PC-9 (cell line): ENCODE measurements at places on chromosomes 4 and X. TPM values are rescaled to one million over a fixed set of nuclear protein-coding genes. Genes with fewer than 3 reads are reported as not detected.

- H3K4me3 ChIP-seq = no peak overlapping the region
- no peaks in the 10 kb centered on the region for H3K27me3 ChIP-seq
- H3K36me3 ChIP-seq = no peaks in the 10 kb centered on the region
- no peak for DNase-seq
- H3K4me1 ChIP-seq = no peaks in the 10 kb centered on the region
- no peak overlapping the region for H3K27ac ChIP-seq
Observed at GRCh38 chrX:34288782-34289181, 156.7 kb upstream of the FAM47A start.

DNA sequence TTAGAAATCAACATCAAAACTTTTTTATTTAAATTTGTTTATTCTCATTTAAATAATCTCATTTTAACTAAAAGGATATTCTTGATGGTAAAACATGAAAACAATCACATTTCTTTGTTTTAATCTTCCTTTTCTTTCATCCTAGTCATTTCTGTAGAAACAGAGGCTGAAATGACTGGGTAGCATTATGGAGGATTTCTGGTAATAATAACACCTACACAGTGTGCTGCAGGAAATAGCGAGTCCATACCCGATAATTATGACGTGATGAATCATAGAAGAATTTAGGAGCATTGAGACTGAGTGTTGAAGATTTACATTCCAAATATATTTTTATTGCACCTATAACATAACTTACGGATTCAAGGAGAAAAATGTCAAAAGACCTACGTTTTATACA, 31.4 kb upstream of the BBS12 start:
- no peak for DNase-seq
- H3K36me3 ChIP-seq = no peaks in the 10 kb centered on the region
- H3K4me1 ChIP-seq = no peaks in the 10 kb centered on the region
- H3K4me3 ChIP-seq = no peak overlapping the region

ITIH6 gene
- total RNA-seq = not detected in 2 replicates

DNA sequence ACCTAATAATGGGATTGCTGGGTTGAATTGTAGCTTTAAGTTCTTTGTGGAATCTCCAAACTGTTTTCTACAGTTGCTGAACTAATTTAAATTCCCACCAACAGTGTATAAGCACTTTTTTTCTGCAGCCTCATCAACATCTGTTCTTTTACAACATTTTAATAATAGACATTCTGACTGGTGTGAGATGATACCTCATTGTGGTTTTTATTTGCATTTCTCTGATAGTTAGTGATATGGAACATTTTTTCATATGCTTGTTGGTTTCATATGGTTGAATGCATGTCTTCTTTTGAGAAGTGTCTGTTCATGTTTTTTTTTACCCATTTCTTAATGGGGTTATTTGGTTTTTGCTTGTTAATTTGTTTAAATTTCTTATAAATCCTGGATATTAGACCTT, 1718.9 kb downstream of the C4orf33 start:
- H3K27ac ChIP-seq = no peak overlapping the region
- no peaks in the 10 kb centered on the region for H3K36me3 ChIP-seq
- H3K4me3 ChIP-seq = no peak overlapping the region
- no peak for DNase-seq
- no peaks in the 10 kb centered on the region for H3K4me1 ChIP-seq

ODAPH gene
- 0.24 TPM in 1 of 2 replicates, not detected in the other for total RNA-seq

- H3K27ac ChIP-seq = no peak overlapping the region
- no peaks in the 10 kb centered on the region for H3K4me1 ChIP-seq
- no peak for DNase-seq
- no peak overlapping the region for H3K4me3 ChIP-seq
Observed at GRCh38 chr4:108829966-108830492, 67.2 kb upstream of the ETNPPL start.

DNA sequence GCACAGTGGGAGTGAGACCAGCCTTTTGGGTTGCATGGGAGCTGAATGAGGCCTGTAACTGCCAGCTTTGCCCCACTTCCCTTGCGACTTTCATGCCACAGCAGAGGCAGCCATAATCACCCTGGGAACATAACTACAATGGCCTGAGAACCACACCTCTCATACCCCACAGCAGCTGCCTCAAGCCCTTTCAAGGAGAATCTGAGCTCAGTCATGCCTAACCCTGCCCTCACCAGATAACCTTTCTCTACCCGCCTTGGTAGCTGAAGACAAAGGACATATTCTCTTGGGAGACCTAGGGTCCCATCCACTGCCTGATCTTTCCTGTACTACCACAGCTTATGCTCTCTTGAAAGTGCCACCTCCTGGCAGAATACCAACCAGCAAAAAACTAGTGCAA, 599.9 kb upstream of the IGFBP7 start:
- H3K4me3 ChIP-seq = no peak overlapping the region
- H3K27me3 ChIP-seq = no peaks in the 10 kb centered on the region
- no peak for DNase-seq
- H3K27ac ChIP-seq = no peak overlapping the region
- no peaks in the 10 kb centered on the region for H3K4me1 ChIP-seq

DNA sequence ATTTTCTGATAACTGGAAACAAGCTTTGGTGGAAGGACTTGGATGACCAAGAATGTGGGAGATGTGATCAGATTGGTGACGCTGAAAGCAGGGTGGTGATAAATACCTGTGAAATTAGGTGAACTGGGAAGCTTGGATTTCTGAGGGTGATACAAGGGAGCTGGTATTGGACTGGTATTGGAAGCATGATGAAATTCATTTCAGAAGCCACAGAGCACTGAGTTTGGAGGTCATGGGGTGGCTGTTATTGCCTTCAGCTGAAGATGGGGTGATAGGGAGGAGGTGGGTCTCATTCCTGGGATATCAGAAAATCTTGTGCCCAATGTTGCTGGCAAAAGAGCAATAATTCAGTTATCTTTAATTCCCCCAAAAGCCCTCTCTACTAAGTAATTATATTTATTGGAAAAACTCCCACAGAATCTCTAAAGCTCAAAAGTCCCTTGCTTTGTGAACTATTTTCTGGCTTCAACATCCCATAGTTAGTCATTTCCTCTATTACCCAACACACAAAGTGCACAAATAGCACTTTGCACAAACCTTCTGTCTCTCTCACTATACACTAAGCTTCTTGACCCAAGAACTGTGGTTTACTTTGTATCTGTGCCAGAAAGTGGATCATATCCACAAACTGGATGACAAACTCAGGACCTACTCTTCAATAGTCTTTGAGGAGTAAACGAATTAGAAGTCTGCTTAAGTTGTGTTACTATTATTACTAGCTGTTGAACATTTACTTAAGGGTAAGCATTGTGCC, 23.1 kb upstream of the CAMK2D start:
- H3K27me3 ChIP-seq = no peaks in the 10 kb centered on the region
- no peaks in the 10 kb centered on the region; the same call in 1 of the 2 replicates for H3K4me1 ChIP-seq
- H3K27ac ChIP-seq = no peak overlapping the region

DNA sequence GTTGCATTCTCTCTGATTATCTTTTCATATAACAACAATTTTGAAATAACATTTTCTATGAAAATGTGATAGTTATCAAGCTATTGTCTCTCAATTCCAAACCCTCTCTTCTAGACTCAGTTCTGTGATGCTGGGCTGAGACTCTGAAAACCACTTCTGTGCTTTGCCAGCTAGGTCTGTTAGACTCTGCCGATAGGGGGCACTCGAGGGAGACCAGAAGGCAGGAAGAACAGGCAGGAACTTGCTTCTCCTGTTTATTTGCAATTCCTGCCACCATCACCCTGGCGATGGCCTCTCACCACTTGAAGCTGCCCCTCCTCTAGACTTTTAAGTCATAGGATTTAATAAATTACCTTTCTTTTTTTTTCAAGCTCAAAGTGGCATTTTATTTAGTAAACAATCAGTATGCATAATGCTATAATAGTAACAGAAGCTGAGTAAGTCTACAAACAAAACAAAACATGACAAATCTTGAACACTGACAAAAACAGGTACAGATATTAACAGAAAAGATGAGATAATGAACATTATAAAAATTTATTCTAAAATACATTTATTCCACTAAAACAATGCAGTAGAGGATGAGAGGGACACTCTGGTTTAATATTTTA, 49.7 kb downstream of the RASL11B start:
- no peaks in the 10 kb centered on the region for H3K36me3 ChIP-seq
- H3K4me1 ChIP-seq = peaks cover 44% of the 10 kb centered on the region
- no peak overlapping the region for H3K4me3 ChIP-seq
- DNase-seq = peak; percentile 59
- H3K27ac ChIP-seq = no peak overlapping the region
